Heart left ventricle (tissue), 16 donors: ENCODE measurements at places on chromosomes 12 and 14. TPM values are rescaled to one million over a fixed set of nuclear protein-coding genes. Genes with fewer than 3 reads are reported as not detected.

The HOXC11 gene
- polyA plus RNA-seq: not detected

DNA sequence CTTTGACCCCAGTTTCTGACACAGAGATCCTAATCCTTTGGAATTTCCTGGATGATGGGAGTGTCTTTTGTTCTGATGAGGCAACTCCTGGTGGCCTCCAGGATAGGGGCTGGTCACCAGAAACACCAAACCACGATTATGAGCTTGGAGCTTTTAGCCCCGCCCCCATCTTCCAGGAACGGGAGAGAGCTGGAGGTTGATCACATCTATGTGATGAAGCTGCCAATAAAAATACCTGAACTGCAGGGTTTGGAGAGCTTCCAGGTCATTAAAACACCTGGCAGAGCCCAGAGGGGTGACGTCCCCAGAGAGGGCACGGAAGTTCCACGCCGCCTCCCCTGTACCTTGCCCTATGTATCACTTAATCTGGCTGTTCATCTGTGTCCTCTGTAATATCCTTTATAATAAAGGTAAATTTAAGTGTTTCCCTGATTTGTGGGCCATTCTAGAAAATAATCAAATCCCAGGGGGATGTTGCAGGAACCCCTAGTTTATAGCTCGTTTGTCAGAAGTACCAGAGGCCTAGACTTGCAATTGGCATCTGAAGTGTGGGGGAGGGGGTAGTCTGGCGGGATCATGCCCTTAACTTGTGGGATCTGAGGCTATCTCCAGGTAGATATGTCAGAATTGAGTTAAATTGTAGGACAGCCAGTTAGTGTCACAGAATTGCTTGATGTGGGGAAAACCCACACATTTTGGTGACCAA is 21.2 kb downstream of the APPL2 start:
- DNase-seq: no peak

DNA sequence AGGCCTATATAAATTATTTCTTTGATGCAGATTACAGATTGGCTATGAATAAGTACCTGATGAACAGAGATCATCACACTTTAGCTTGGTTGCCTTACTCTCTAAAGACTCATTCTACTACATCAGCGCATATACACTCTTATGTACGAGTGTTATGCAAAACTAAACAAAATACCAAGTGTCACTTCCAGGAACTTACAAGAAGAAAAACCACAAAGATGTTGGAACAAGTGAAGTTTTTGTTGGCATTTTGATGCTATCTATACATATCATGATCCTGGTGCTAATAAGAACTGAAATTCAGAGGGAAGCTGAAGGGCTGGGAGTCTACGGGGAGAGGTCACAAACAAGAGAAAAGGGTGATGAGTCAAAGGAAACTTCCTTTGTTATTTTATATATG is 47.9 kb upstream of the CERS5 start:
- no peak for DNase-seq

The POTEG gene
- not detected for polyA plus RNA-seq

The WBP11 gene
- 11.4 TPM for polyA plus RNA-seq

DNA sequence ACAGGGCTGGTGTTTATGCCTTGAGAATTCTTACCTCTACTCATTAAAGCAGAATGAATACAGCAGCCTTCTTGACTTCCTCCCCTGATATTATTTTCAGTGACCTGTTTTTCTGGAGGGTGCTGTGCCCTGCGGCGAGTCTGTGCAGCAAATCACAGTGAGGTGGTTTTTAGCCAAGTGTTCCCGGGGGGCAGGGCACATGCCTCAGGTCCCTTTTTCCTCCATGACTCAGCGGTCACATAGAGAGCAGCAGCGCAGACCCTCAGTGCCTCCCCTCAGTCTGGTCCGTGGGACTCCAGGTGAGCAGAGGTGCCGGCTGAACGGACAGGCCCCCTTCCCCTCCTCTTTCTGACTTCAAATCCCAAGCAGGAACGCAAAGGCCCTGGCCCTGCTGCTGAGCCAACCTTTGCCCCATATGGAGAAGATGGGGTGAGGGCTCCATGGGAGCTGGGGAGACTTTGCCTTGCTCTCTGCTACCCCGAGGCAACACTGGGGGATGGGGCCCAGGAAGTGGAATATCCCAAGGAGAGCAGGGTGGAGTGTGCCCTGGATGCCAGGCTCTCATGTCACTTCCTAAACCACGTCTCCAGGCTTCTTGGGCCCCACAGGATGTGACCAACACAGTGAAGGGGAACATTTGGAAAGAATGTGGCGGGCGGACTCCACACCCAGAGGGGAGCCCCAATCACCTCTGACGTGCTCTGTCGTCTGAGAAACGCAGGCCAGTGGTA is 90.0 kb downstream of the DHRS2 start:
- DNase-seq: no peak

DNA sequence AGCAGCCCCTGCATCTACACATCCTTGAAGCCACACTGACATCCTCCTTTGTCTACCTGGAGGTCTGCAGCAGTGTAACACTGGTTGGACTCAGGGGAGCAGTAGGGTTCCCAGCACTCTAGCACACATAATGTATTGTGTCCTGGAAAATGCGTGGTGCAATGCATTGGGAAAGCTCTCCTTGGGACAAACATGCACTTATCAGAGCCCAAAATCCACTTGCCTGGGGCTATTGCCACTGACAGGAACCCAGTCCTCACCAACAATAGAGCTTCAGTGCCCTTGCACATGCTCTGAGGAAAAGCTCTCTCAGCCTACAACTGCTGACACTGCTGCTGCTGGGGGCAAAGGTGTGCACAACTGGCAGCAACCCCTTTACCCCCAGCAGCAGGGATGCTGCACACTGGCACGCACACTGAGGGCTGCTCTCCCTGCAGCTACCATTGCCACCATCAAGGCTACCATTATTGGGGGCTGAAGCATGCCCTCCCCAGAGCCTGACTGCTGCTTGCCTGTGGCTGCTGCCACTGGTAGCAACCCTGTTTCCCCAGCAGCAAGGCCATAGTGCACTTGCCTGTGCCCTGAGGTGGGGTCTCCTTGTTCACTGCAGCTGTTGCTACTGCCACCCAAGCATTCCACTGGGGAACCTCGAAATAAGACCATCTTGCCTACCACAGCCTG is 221.9 kb downstream of the SLC38A4 start:
- DNase-seq: no peak

DNA sequence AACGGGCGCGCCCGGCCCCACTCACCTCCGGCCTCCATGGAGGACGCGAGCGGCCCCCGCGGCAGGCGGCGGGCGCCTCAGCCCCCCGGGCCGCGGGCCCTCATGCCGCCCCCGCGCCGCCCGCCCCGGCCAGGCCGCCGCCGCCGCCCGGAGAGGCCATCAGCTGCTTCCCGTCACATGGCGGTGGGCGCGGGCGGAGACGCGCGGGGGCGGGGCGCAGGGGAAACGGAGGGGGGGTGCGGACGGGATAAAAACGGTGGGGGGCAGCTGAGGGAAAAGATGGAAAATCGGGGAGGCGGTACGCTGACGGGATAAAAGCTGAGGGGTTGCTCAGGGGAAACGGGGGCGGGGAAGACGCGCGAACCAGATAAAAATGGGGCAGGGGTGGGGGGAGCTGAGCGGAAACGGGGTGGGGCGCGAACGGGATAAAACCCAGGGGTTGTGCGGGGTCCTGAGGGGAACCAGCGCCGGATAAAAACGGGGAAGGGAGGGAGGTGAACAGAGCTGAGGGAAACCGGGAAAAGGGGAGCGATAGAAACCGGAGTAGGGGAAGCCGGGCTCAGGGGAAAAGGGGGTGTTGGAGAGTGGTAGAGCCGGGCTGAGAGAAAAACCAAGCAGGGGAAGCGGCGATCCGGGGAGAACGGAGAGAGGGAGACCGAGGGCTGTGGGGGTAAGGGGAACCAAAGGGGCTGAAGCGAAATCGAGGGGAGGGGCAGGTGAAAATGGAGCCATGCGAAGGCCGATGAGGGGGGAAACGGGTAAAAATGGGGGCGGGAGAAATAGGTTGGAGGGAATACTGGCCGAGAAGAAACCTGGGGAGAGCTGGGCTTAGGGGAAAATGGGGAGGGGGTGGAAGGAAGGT is at the start of gene WSB2:
Gene WSB2 (minus strand): TSS at position 169 of the 862 bp plus-strand sequence. CDS start 131 bp downstream, at position 38.
- DNase-seq: peak; percentile 88

The TAS2R46 gene
- not detected for polyA plus RNA-seq

The RND1 gene
- 0.53 TPM for polyA plus RNA-seq

DNA sequence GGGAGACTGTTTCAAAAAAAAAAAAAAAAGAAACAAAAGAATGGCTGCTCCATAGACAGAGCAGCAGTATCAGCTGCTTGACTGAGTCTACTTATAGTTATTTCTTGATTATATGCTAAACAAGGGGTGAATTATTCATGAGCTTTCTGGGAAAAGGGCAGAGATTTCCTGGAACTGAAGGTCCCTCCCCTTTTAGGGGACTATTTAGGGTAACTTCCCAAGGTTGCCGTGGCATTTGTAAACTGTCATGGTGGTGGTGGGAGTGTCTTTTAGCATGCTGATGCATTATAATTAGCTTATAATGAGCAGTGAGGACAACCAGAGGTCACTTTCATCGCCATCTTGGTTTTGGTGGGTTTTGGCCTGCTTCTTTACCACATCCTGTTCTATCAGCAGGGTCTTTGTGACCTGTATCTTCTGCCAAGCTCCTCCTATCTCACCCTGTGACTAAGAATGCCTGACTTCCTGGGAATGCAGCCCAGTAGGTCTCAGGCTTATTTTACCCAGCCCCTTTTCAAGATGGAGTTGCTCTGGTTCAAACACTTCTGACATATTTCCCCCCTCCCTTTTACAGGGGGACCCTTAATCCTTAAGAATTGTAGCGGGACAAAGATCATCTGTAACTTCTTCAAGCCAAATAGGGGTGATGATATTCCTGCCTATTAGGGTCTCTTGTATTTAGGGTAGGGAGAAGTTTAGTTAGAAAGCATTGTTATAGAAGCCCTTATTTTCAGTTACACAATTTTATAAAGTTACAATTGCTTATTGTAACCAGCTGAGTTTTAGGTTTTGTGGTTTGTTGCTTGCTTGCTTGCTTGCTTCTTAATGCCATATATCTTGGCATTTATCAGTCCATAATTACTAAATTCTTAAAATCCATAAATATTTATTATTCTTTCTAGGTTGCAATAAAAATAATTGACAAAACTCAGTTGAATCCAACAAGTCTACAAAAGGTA is 42.5 kb downstream of the MARK3 start:
- DNase-seq: peak; percentile 21

The SMIM41 gene
- polyA plus RNA-seq: 0.08 TPM

DNA sequence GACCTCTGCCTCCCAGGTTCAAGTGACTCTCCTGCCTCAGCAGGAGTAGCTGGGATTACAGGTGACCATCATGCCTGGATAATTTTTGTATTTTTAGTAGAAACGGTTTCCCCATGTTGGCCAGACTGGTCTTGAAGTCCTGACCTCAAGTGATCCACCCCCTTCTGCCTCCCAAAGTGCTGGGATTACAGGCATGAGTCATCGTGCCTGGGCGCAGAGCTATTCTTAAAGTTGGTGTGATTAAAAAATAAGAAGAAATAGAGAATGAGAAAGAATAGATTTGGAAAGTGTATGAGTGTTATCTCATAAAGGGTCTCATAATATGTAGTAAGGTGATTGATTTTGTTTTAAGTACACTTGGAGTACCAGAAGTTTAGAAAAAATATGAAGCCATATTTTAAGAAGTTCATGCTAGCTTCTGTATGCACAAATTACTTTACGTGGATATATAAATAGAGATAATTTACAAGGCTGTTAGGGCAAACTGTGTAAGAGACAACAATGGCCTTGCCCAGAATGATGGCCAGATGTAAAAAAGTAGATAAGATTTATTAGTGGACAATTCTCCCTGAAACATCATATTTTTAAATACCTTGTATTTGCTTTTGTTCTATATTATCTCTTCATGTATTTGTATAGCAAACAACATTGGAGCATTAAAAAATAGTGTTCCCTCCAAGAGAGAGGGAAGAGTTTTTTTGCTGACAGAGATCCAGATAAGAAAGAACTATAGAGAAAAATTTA is 1108.5 kb downstream of the SLC16A7 start:
- DNase-seq: no peak

- DNase-seq: no peak
Measured at GRCh38 chr12:89863493-89863938, 154.9 kb upstream of the ATP2B1 start.

The LGMN gene
- polyA plus RNA-seq: 78.8 TPM

DNA sequence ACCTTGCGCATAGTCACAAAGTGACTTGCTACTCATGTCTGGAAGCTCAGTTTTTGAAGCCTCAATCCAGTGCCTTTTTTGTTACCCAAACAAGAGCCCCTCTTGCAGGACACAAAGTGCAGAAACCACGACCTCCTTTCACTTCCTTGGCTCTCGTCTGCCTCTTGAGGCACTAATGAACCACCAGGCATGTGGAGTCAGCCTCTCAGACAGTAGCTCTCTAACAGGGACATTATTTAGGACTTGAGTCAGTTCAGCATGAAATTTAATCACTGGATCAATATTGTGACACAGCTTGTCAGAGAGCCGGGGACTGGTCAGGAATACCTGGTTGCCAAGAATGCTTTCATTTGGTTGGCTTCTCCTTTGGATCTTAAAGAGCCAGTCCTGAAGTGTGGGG is 46.7 kb downstream of the HSPB8 start:
- DNase-seq: no peak

The ZBTB42 gene
- polyA plus RNA-seq: 12.3 TPM

- no peak for DNase-seq
Measured at GRCh38 chr12:71694099-71694820, 8.4 kb downstream of the TMEM19 start.

The MYBPC1 gene
- polyA plus RNA-seq: 1.9 TPM

DNA sequence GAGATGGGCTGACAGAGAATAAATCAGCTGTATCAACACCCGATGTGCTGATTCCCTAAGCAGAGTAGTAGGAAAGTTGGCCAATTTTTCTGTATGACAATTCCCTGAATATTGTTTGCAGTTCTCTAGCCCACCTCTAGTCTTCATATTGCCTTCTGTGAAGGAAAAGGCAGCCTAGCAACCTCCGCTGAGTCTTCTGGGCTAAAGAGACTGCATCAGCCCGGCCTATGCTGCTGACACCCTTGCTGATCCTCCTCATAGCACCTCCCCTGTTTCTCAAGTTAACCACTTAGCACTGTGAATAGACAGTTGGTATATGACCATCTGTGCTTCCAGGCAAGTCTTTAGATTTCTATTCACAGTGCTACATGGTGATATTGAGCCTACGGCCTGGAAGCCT is 161.1 kb upstream of the EGLN3 start:
- DNase-seq: no peak
